ENCODE measurements at places on chromosomes 1 and 21. TPM values are rescaled to one million over a fixed set of nuclear protein-coding genes. Genes with fewer than 3 reads are reported as not detected.

DNA sequence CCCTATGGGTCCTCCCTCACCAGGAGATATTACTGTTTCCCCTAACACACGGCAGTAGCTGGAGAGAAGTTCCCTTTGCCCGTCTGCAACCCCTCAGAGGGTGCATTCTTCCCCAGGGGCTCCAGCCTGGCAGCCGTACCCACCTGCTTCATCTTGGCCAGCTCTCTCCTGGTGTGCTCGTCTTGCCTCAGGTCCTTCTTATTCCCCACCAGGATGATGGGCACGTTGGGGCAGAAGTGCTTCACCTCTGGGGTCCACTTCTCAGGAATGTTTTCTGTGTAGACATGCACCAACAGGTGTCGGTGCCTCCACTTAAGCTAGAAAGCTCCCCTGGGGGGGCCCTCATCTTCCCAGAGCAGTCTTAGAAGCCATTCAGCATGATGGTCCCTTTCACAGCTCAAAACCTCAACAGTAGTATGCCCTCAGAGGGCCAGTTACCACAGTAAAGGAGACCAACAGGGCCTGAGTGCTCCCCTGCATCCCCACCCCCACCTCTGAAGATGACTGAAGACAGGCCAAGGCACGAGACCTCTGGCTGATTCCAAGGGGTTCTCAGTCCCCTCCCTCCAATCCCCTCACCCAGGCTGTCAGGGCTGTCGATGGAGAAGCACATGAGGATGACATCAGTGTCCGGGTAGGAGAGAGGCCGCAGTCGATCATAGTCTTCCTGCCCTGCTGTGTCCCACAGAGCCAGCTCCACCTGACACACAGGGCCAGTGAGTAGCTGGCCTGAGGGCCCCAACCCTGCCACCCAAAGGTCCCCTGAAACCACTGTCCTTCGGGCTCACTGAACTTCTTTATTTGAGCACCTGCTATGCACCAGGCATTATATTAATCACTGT, 4.3 kb downstream of the RHOC start:
- peak overlapping the region; percentile 87 for H3K27ac ChIP-seq
- H3K4me1 ChIP-seq: peaks cover 71% of the 10 kb centered on the region
- H3K27me3 ChIP-seq: no peaks in the 10 kb centered on the region
- H3K4me3 ChIP-seq: no peak overlapping the region
- peaks cover 26% of the 10 kb centered on the region for H3K36me3 ChIP-seq

The FCN3 gene
- total RNA-seq: 4.5 TPM

The PRR9 gene
- not detected for total RNA-seq

The KMO gene
- total RNA-seq: 0.63 TPM

- peak overlapping the region; percentile 73 for H3K4me3 ChIP-seq
- peaks cover 16% of the 10 kb centered on the region for H3K4me1 ChIP-seq
- no peak overlapping the region for H3K27ac ChIP-seq
- H3K36me3 ChIP-seq: no peaks in the 10 kb centered on the region
Measured at GRCh38 chr1:27668808-27669723, 2.9 kb downstream of the IFI6 start.

GRCh38 chr1:147086129-147086528, 86.1 kb downstream of the PRKAB2 start:
- H3K27me3 ChIP-seq: no peaks in the 10 kb centered on the region
- no peaks in the 10 kb centered on the region for H3K36me3 ChIP-seq
- no peak for DNase-seq
- peaks cover 3% of the 10 kb centered on the region for H3K4me1 ChIP-seq
- no peak overlapping the region for H3K4me3 ChIP-seq

- H3K36me3 ChIP-seq: no peaks in the 10 kb centered on the region
- H3K27me3 ChIP-seq: no peaks in the 10 kb centered on the region
- no peak overlapping the region for H3K4me3 ChIP-seq
- H3K4me1 ChIP-seq: no peaks in the 10 kb centered on the region
- no peak for DNase-seq
Measured at GRCh38 chr1:56295949-56296929, 283.1 kb downstream of the PLPP3 start.

The DLGAP3 gene
- total RNA-seq: 0.21 TPM

The SH3BGRL3 gene
- 137 TPM for total RNA-seq

DNA sequence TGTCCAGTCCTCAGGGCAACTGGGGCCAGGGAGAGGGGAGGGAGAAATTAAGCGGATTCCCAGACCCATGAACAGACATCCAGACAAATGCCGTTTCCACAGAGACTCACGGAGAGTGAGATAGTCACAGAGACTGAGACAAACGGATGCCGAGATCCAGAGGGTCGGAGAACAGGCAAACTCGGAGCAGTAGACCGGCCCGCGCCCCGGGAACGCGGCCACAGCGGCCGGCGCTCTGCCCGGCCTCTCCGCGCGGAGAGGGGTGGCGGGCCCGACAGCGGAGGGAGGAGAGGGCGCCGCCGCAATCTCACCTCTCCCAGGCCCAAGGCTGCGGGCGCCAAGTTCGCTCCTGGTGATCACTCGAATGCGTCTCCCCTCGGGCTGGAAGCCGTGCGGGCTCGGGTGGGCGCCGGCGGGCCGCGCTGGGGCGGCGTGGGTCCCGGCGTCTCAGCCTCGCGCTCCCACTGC, 831 bp upstream of the FOXD2 start:
- peaks cover 3% of the 10 kb centered on the region for H3K36me3 ChIP-seq
- H3K4me3 ChIP-seq: peak overlapping the region; percentile 92
- peaks cover 72% of the 10 kb centered on the region for H3K4me1 ChIP-seq
- no peaks in the 10 kb centered on the region for H3K27me3 ChIP-seq
- DNase-seq: no peak

The TMIGD3 gene
- total RNA-seq: 20.0 TPM

The ALPL gene
- 7.8 TPM for total RNA-seq

GRCh38 chr1:39690794-39691382, 345 bp downstream of the HPCAL4 start:
- H3K27me3 ChIP-seq: peaks cover 6% of the 10 kb centered on the region
- H3K4me1 ChIP-seq: peaks cover 22% of the 10 kb centered on the region
- no peak for DNase-seq
- no peaks in the 10 kb centered on the region for H3K36me3 ChIP-seq

The GSTM5 gene
- 2.0 TPM for total RNA-seq
